ENCODE measurements at places on chromosomes 13 and 19. TPM values are rescaled to one million over a fixed set of nuclear protein-coding genes. Genes with fewer than 3 reads are reported as not detected.

The MKNK2 gene
- total RNA-seq = 155 TPM

The ZNF460 gene
- total RNA-seq = 61.4 TPM

DNA sequence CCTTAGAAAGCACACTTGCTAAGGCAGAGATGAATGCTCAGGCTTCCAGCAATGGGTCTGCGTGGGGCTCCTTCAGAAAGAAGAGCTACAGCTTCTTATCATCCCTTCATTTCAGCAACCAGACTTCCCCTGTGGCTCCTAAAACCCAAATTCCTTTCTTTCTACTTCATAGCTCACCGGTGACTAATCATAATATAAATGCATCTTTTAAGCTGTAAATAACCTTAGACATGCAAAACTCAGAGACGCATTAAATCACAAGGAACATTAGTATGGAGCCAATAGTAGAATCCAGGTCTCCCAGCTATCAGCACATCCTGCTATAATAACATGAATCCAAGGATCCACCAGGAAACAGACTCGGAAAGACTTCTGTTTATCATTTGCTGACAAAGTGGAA lies 375.6 kb downstream of the COG6 start:
- no peak for DNase-seq
- H3K4me1 ChIP-seq = peaks cover 17% of the 10 kb centered on the region
- no peak overlapping the region for H3K4me3 ChIP-seq
- H3K27ac ChIP-seq = no peak overlapping the region
- H3K27me3 ChIP-seq = peaks cover 2% of the 10 kb centered on the region

The CBY2 gene
- total RNA-seq = not detected

DNA sequence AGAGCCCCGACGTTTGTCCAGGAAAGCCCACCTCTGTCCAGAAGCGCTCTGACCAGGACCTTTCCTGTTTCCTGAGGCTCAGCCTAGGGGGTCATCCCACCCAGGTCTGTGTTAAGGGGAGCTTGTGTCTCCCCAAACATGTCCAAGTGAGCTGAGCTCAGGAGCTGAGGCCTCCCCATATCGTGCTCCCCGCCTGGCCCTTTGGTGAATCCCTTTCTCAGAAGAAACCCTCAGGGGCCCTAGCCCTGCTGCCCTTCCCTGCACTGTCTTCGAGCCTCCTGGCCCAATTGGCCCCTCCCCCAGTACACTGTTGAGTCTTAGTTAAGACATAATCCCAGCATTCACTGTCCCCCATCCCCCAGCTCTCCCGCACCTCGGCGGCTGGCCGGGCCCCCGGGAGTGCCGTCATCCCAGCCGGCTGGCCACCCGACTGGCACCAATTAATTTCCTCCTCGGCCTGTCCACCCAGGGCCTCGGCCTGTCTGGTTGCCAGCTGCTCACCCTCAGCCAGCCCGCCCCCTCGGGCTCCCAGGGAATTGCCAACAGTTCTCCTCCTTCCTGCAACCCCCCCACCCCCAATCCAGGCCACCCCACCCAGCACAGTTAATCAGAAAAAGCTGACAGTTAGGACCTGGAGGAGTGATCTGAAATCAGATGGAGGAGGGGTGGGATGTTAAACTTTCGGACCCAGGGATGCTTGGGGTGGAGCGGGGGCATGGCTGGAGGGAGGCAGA lies 13.6 kb downstream of the IER2 start:
- peaks cover 65% of the 10 kb centered on the region for H3K4me1 ChIP-seq
- DNase-seq = peak; percentile 78
- no peaks in the 10 kb centered on the region for H3K27me3 ChIP-seq
- H3K36me3 ChIP-seq = no peaks in the 10 kb centered on the region
- H3K4me3 ChIP-seq = peak overlapping the region; percentile 79

The MBD3L3 gene
- not detected for total RNA-seq

- peaks cover 31% of the 10 kb centered on the region for H3K27me3 ChIP-seq
- peak overlapping the region; percentile 74 for H3K4me3 ChIP-seq
- H3K4me1 ChIP-seq = peaks cover 23% of the 10 kb centered on the region
Measured at GRCh38 chr19:46494941-46495785, 504 bp downstream of the PNMA8B start.

DNA sequence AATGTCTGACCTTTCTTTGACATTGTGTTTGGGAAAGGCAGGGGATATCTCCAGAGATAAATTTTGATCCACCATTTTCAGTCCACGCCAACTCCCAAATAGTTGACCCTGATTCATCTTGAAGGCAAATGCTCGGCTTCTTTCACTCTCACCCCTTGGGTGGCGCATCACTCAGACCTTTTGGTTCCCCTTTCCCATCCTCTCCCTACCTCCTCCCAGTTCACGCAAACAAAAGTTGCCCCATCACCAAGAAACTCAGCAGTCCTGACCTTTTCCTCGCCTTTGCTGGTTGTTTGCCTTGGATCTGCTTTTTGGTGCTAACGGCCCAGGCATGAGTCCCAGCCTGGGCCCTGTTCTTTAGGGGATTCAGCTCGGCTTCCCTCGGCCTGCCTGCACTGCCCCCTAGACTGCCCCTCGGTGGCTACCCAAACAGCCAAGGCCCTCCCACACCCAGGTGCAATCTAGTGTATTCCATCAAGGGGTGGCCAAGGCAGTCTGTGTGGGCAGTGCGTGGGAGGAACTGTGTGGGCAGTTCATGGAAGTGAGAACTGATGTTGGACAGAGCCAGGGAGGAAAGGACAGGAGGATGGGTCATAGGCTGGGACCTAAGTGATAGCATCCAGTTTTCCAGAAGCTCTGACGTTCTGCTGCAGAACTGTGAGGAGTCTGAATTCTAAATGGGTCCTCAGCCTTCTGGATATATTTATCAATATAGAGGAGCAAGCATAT lies 255.7 kb downstream of the DLEU7 start:
- peaks cover 2% of the 10 kb centered on the region for H3K4me1 ChIP-seq
- DNase-seq = no peak
- no peaks in the 10 kb centered on the region for H3K36me3 ChIP-seq
- H3K27ac ChIP-seq = no peak overlapping the region
- no peak overlapping the region for H3K4me3 ChIP-seq
- H3K27me3 ChIP-seq = no peaks in the 10 kb centered on the region
